Inflammatory macrophage (primary cell): ENCODE measurements at places on chromosomes 7 and 10.

DNA sequence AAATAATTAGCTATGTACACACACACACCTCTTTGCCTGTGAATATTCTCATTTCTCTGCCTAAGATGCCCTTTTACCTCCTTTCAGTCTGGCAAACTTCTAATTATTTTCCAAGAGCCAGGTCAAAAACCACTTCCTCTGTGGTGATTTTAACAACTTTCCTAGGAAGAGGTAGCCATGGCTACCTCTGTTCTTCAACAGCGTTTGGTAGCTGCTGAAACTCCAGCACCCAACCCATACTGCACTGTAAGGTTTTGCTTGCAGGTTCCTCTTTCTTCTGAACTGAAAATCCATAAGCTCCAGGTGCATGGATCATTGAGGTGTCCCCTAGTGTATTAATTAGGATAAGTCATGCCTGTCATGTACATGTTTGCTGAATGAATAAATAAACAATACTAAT is 25.6 kb downstream of the NRCAM start:
- DNase-seq = no peak

GRCh38 chr10:112842832-112843360 is 107.2 kb upstream of the TCF7L2 start:
- DNase-seq = no peak

DNA sequence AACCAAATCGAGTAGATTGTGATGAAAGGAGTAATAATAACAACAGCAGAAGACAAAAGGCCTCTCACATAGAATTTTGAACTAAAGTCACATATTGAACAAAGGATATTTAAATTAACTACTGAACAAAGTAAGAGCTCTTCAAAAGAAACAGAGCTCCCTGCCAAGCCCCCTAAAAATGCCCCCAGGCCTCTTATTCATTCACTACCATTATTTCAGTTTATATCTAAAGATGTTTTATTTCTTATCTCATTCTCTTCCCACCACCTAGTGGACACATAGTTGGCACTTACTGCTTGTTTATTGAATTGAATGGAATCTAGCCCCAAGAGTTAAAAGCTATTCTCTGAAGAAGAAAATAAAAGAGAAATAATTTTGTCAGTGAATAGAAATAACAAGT is 37.4 kb downstream of the VCL start:
- DNase-seq = no peak

GRCh38 chr7:149626972-149627371 is 129.4 kb upstream of the ZNF746 start:
- no peak for DNase-seq

DNA sequence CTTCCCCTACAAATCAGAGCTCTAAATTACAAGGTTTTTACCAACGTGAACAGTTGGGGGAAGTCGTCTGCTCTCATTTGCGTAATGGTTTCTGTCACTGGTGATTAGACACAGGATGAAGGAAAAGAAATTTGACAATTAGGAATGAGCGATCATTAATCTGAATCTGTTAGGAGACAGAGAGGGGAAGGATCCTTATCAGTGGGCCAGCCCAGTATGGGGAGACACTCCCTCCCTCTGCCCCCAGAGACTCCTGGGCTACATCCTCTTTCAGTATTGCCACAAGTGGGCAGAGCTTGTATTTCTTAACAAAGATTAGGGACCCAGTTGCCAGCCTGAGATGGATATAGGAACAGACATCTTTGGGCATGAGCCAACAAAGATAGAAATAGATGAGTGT is 15.5 kb downstream of the HIF1AN start:
- DNase-seq = peak; percentile 71

DNA sequence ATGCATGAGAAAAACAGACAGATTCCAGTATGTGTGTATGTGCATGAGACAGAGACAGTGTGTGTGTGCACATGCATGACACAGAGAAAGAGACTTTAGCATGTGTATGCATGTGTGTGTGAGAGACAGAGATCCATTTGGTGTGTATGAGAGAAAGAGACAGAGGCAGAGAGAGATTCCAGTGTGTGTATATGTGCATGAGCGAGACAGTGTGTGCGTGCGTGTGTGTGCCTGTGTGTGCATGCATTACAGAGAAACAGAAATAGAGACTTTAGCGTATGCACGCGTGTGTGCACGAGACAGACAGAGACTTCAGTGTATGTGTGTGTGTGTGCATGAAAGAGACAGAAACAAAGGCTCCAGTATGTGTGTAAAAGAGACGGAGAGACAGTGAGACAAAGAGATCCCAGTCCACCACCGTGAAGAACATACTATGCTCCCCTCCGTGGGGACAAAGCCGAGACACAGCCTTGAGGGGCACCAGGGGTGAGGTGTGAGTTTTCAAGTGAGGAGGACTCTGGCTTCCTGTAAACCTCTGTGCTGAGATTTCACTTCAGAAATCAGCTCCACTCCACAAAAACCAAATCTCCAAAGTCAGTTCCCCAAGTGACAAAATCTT is 188.9 kb downstream of the GRID1 start:
- no peak for DNase-seq

GRCh38 chr10:110009736-110010475 is 2.1 kb downstream of the ADD3 start:
- DNase-seq = peak; percentile 54

- peak; percentile 54 for DNase-seq
Observed at GRCh38 chr7:17401791-17402627, 103.6 kb downstream of the AHR start.

- no peak for DNase-seq
Observed at GRCh38 chr10:93397020-93397419, 85.1 kb downstream of the MYOF start.

- no peak for DNase-seq
Observed at GRCh38 chr10:86327954-86328725, 38.5 kb downstream of the GRID1 start.

GRCh38 chr7:14021069-14021468 is 31.6 kb upstream of the ETV1 start:
- no peak for DNase-seq

GRCh38 chr7:158394936-158395335 is 192.7 kb downstream of the PTPRN2 start:
- no peak for DNase-seq

- peak; percentile 28 for DNase-seq
Observed at GRCh38 chr7:93374345-93374940, 142.3 kb downstream of the VPS50 start.
